Brain microvascular endothelial cell (primary cell): ENCODE measurements at places on chromosomes 7 and 10.

GRCh38 chr7:63012633-63013183 lies 985.9 kb upstream of the ZNF722 start:
- no peak for DNase-seq

- no peak for DNase-seq
Observed at GRCh38 chr7:140348161-140348849, 50.0 kb downstream of the SLC37A3 start.

- no peak for DNase-seq
Observed at GRCh38 chr10:1187151-1187854, 131.1 kb downstream of the WDR37 start.

DNA sequence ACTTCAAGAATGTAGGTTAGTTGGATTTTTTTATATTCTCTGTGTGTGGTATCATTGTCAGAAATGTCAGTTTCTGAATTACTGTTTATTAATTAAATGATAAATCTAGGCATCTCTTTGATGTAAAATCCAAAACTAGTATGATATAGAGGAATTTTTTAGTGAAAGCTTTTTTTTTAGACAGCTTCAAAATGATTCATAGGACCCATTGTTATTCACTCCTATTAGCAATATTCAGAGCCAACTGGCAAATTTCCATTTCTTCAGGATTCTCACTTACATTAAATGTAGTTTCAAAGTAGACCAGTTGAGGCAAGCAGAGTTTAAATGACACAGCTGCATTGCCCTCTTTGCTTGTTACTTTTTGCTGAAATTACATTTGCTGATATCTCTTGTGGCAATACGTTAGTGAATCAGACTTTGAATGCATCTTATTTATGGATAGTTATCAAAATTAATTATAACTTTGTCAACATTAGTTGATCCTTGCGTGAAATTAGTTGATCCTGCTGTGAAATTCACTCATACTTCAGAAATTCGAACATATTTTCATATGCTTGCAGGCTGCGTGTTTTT lies 20.3 kb downstream of the ZNF277 start:
- no peak for DNase-seq
